Right forelimb (tissue), 1 donor: ENCODE measurements at places on chromosomes 2 and 18.

DNA sequence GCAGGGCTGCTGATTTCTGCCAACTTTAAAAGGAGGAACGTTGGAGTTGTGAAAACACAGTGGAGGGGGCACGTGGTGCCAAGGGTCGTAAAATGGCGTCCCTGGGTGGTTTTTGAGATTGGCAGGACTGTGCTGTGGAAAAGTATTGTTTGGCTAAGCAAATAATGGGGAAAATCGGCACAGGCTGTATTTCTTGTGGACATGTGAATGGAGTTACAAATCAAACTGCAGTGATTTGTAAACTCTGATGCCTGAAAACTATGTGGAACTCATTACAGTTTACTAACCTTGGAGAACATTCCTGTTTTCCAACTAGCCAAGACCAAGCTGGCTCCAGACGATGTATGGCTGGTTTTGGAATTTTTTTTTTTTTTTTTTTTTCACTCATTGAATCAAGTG lies 68.7 kb downstream of the KCTD1 start:
- peak; percentile 55 for DNase-seq

- DNase-seq, result no peak
Observed at GRCh38 chr2:113124181-113124961, 3.0 kb upstream of the IL1RN start.

GRCh38 chr2:24040511-24040910 lies 6.7 kb downstream of the WDCP start:
- DNase-seq, result no peak

DNA sequence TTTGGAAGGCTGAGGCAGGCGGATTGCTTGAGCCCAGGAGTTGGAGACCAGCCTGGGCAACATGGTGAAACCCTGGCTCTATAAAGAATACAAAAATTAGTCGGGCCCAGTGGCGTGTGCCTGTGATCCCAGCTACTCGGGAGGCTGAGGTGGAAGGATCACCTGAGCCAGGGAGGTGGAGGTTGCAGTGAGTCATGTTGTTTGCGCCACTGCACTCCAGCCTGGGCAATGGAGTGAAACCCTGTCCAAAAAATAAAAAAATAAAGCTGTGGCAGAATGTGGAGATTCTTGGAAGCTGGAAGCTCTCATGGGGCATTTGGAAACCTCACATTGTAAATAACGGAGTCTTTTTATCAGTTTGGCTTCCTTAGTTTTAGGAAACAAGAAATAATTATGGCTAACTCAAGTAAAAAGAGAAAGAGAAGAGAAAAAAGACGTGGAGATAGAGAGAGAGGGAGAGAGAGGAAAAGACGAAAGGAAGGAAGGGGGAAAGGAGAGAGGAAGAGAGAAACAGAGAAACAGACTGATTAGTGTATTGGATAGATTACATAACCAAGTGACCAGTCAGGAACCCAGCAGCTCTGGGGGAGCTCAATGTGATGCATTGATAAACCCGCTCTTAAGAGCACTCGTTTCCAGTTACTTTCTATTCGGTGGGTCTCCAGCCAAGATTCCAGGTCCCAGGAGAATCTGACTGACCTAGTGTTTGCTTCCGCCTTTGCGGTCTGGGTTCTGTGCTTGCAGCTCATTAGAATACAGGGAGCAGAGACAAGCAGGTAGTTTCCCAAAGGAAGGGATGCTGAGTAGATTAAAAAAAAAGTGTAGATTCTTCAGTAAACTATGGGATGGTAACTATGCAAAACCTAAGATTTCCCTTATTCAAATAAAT lies 1.1 kb upstream of the SPAST start:
- peak; percentile 55 for DNase-seq

DNA sequence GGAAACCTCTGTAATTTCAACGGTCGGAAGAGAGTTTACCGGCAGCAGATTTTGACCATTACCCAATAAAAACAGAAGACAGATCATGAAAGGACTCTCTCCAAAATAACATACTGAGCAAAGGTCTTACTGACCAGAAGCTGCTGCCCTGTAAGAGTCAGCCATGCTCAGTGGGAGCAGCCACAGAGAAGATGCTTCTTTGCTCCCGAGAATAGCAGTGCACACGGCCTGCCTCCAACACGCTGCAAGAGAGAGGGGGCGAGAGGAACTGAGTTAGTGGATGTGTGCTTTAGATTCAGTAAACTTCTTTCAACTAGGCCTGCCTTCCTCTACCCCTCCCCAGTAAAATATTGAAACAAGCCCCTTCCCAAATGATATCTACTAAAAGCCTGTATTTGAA lies 103.7 kb downstream of the NCK2 start:
- DNase-seq, result no peak

DNA sequence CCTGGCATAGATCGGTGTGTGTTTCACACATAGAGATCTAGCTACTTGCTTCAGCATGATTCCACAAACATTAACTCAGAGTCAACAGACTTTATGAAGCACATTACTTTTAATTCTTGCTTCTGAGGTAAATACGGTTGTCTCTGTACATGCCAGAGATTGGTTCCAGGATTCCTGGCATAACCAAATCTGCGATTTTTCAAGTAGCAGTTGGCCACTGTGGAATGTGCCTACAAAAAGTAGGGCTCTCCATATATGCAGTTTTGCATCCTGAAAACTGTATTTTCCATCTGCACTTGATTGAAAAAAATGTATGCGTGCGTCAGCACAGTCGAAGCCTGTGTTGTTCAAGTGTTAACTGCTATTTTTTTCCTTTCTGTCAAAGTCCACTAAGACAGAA lies 85.0 kb downstream of the ZAP70 start:
- no peak for DNase-seq

DNA sequence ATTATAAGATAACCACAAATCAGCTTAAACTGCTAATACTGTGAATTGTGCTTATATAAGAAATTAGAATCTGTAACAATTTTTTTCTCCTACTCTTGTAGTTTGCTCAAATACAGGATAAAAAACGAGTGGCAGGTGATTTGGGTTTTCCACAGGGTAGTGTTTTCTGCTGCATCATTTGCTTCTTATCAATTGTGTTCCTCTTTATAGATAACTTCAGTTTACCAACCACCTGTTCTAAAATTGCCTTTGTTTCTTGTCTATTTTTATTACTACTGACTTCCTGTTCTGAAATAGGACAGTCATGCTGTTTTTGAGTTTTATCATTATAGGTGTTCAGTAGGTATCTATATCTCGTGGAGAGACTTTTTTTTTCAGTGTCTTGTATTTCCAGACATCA lies 56.9 kb downstream of the MFSD6 start:
- no peak for DNase-seq

GRCh38 chr18:6625481-6625880 lies 104.0 kb upstream of the ARHGAP28 start:
- DNase-seq, result no peak

- DNase-seq, result no peak
Observed at GRCh38 chr2:142234741-142235140, 103.9 kb upstream of the LRP1B start.

- DNase-seq, result no peak
Observed at GRCh38 chr2:37671816-37672103, 318 bp upstream of the CDC42EP3 start.

DNA sequence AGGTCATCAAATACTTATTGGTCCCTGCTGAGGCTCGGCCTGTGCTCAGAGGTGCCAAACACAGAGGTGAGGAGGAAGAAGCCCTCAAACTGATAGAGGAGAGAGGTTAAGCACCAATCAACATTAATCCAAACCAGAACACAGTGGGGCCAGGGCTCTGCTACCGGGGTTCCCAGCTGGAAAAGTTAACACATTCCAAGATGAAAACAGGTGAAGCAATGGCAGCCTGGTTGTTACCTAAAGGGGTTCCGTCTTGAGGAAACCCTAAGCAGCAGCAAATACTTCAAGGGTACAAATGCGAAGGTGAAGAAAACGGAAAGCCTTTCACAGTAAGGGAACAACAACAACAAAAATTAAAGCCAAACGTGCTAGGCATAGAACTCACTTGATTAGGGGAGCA lies 5.4 kb downstream of the TGFA start:
- DNase-seq, result no peak

DNA sequence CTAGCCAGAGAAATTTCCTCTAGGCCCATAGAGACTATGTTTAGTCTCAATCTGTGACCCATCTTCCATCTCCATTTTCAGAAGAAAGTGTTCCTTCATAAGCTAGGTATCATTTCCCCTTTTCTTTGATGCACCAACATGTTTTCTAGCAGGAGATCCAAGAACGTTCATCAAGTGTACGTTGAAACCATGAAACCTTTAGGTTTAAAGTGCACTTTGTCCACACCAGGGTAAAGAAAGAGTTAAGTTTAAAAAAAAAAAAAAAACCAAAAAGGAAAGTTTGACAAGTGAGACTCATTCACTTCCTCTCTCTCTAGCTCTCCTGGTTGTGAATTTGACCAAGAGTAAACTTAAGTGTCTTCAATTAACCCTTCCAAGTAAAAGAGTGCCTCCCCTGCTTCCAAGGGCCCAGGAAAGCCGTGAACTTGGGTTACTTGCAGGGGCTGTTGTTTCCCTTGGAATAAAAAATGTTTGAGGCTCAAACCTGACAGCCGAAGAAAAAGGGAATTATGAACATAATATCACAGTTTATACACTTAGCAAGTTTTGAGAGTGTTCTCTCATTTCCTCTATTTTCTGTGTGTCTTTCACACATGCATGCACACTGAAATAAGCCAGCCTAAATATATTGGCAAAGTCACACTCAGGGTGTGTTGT lies 56.7 kb downstream of the LBH start:
- DNase-seq, result no peak

GRCh38 chr2:70683455-70683854 lies 84.5 kb downstream of the ADD2 start:
- no peak for DNase-seq

DNA sequence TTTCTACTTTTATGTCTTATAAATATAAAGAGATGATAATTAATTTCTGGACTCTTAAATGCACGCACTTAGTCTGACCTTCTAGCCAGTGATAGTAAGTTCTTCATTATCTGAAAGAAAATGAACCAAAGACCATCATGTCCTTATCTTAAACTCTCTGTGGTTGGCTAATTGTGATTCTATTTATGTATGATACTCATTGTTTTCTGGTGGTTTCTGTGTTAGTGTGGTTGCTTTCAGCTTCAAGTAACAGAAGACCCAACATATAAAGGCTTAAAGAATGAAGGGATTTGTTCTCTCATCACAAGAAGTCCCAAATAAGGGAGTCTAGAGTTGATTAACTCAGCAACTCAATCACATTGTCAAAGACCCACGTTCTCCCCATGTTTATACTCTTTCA lies 225.2 kb upstream of the TANK start:
- no peak for DNase-seq

DNA sequence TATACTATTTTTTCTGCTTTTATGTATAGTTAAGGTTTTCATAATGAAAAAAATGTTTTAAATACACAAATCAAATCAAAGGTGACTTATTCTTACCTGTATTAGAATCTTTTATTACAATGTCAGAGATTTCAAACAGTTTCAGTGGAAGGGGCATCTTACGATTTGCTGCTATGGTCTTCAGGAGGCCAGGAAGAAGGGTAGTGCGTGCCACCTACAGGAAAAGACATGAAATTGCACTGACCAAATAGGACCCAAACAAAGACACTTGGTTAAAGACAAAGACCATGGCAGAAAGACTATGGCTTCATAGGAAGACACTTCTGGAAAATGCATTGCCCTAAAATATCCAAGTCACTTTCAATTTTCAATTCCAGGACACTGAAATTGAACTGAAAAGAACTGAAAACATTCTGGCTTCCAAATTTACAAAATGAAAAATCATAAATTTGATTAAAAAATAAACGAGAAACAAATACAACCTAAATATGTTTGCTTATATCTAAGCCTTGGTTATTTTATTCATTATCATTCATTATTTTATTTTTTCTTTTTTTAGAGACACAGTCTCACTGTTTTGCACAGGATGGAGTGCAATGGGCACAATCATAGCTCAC lies 42.1 kb downstream of the FARSB start:
- DNase-seq, result no peak

GRCh38 chr18:56637711-56638231 lies 621 bp downstream of the TXNL1 start:
- DNase-seq, result no peak

DNA sequence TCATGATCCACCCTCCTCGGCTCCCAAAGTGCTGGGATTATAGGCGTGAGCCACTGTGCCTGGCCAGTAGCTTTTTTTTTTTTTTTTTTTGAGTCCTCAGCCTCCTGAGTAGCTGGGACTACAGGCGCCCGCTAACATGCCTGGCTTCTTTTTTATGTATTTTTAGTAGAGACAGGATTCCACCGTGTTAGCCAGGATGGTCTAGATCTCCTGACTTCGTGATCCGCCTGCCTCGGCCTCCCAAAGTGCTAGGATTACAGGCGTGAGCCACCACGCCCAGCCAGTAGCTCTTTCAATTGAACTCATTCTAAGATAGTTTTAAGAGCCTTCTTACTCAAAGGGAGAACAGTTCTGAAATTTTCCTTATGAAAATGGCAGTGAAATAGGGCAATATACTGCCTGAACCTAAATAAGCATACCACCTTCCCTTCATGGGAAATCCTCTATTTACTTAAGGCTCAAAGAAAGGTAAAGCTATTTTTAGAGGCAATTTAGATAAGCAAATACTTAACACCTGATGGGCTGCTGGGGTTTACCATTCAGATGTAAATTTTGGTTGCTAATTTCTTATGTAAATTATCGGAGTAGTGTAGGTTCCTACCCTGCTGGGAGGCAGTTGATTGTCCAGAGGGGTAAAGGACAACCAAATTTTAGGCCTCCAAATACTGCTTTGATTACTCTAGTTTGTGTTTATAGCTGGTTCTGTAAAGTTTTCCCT lies 144.7 kb downstream of the GREB1L start:
- DNase-seq, result no peak

GRCh38 chr2:223042704-223043118 lies 9.3 kb upstream of the KCNE4 start:
- DNase-seq, result no peak

- DNase-seq, result peak; percentile 30
Observed at GRCh38 chr2:26585966-26586365, 55.2 kb downstream of the CIB4 start.

DNA sequence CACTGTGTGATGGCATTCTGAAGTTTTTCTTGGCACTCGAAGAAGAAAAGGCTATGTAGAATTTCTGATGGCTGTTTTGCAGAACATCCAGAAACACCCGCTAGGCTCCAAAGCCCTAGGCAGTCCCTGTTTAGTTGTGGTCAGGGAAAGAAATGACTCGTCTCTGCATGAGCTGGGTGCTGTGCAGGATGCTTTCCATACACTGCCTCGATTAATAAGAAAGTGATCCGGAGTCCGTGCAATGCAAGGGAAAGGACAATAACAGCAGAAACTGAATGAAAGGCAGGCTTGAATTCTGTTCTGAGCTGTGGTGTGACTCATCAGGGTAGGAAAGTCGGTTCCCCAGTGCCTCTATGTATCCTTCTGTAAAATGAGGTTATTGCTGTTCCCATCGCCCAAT lies 18.7 kb downstream of the MAPRE3 start:
- no peak for DNase-seq

GRCh38 chr2:15844211-15844801 lies 96.0 kb upstream of the MYCN start:
- DNase-seq, result no peak

- DNase-seq, result no peak
Observed at GRCh38 chr2:230886671-230887071, 21.9 kb downstream of the ITM2C start.

GRCh38 chr2:73072416-73072815 lies 904 bp upstream of the SFXN5 start:
- peak; percentile 20 for DNase-seq
